ENCODE measurements at places on chromosomes 7 and 10.

GRCh38 chr7:205115-206010 is 13.0 kb downstream of the FAM20C start:
- no peak overlapping the region for H3K4me3 ChIP-seq
- H3K27ac ChIP-seq, result no peak overlapping the region
- H3K36me3 ChIP-seq, result peaks cover 49% of the 10 kb centered on the region

DNA sequence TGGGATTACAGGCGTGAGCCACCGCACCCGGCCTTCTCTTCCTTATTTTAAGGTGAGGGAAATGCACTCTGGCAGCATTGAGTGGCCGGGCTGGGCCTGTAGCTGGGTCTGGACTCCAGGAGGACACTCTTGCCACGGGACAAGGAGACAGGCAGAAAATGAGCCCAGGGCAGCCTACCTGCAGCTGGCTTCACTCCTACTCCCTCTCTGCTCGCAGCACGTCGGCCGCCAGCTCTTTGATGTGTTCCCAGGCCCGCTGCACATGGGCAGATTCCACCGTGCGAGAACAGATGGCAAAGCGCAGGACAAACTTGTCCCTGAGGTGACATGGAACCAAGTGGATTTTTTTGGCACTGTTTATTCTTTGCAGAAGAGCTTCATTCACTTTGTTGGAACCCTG is 12.9 kb upstream of the FIGNL1 start:
- no peaks in the 10 kb centered on the region for H3K27me3 ChIP-seq
- DNase-seq, result no peak
- no peaks in the 10 kb centered on the region for H3K4me1 ChIP-seq
- no peaks in the 10 kb centered on the region for H3K36me3 ChIP-seq
- H3K27ac ChIP-seq, result no peak overlapping the region

GRCh38 chr7:158282461-158283001 is 305.1 kb downstream of the PTPRN2 start:
- H3K27ac ChIP-seq, result no peak overlapping the region
- no peak overlapping the region for H3K4me3 ChIP-seq
- no peaks in the 10 kb centered on the region for H3K36me3 ChIP-seq
- H3K4me1 ChIP-seq, result no peaks in the 10 kb centered on the region
- no peak for DNase-seq
- H3K27me3 ChIP-seq, result no peaks in the 10 kb centered on the region

DNA sequence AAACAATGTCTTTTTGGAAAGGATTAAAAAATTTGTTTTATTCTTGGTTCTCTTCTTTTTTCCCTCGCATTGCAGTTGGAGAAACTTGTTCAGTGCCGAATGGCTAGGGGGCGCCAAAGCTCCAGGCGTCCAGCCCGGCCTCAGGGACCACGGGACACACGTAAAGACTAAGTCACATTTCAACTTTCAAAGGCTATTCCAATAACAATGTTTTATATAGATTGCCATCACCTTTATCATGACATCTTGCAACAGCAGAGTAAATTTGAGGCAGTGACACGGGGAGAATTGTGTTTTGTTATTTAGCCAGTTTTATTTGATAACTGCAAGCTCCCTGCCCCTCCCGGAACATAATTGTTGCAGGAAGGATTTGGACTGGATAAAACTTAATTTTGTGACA is 2.2 kb upstream of the IGFBP3 start:
- H3K36me3 ChIP-seq, result no peaks in the 10 kb centered on the region
- DNase-seq, result peak; percentile 65
- peaks cover 20% of the 10 kb centered on the region for H3K27me3 ChIP-seq
- H3K4me1 ChIP-seq, result peaks cover 13% of the 10 kb centered on the region
- peak overlapping the region; percentile 22 for H3K27ac ChIP-seq

DNA sequence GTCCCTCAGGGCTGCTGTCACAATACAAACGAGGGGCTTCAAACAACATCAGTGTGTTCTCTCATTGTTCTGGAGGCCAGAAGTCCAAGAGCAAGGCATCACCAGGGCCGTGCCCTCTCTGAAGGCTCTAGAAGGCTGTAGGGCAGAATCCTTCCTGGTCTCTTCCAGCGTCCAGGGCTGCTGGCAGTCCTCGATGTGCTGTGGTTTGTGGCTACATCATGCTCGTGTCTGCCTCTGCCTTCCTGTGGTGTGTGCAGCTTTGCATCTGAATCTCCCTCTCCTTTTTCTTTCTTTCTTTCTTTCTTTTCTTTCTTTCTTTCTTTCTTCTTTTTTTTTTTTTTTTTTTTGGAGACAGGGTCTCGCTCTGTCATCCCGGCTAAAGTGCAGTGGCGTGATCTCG is 103.5 kb downstream of the INSYN2A start:
- no peaks in the 10 kb centered on the region for H3K36me3 ChIP-seq
- H3K27me3 ChIP-seq, result no peaks in the 10 kb centered on the region
- H3K4me1 ChIP-seq, result no peaks in the 10 kb centered on the region
- no peak overlapping the region for H3K4me3 ChIP-seq

Measured in fibroblast of lung (primary cell).